Activated CD4-positive, alpha-beta T cell treated with anti-CD3 and anti-CD28 coated beads, Interleukin-2, amount 10 ng/mL, durations not matched to agents 7 days and 5 days (primary cell): ENCODE measurements at places on chromosomes 6 and 20. TPM values are rescaled to one million over a fixed set of nuclear protein-coding genes. Genes with fewer than 3 reads are reported as not detected.

GRCh38 chr6:125577124-125577662, 172.2 kb upstream of the HEY2 start:
- no peaks in the 10 kb centered on the region for H3K4me1 ChIP-seq
- H3K4me3 ChIP-seq, result no peak overlapping the region
- H3K27ac ChIP-seq, result no peak overlapping the region
- no peak for DNase-seq
- peaks cover 9% of the 10 kb centered on the region for H3K27me3 ChIP-seq
- no peaks in the 10 kb centered on the region for H3K36me3 ChIP-seq

- no peak overlapping the region for H3K4me3 ChIP-seq
- DNase-seq, result no peak
- H3K4me1 ChIP-seq, result no peaks in the 10 kb centered on the region
- no peaks in the 10 kb centered on the region for H3K27me3 ChIP-seq
- no peak overlapping the region for H3K27ac ChIP-seq
- H3K36me3 ChIP-seq, result peaks cover 52% of the 10 kb centered on the region
Observed at GRCh38 chr6:144534180-144534579, 249.0 kb downstream of the UTRN start.

The SALL4 gene
- not detected for total RNA-seq

GRCh38 chr20:32482442-32483261, 102.5 kb downstream of the NOL4L start:
- no peaks in the 10 kb centered on the region for H3K27me3 ChIP-seq
- peaks cover 22% of the 10 kb centered on the region for H3K4me1 ChIP-seq
- H3K27ac ChIP-seq, result no peak overlapping the region
- peak overlapping the region; percentile 68 for H3K4me3 ChIP-seq

DNA sequence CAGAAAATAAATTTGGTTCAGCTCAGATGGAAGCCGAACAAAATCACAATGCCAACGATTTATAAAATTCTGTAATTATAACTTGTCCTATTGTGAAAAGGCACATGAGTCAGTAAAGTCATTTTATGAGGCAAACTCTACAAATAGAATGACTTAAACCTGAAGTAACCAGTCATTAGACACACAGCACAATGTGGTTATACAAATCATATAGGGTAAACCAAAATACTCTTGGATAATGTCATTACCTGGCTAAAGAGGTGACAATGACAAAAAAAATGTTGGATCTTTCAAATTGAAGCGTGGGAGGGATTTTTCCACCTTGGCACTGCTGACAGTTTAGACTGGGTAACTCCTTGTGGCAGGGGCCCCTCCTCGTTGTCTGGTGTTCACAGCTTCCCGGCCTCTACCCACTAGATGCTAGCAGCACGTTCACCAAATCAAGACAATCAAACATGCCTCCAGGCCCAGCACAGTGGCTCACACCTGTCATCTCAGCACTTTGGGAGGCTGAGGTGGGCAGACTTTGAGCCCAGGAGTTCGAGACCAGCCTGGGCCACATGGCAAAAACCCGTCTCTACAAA, 5.0 kb downstream of the ANKRD60 start:
- no peak for DNase-seq
- H3K4me3 ChIP-seq, result no peak overlapping the region
- peaks cover 6% of the 10 kb centered on the region for H3K36me3 ChIP-seq
- H3K27me3 ChIP-seq, result peaks cover 46% of the 10 kb centered on the region
- no peak overlapping the region for H3K27ac ChIP-seq

DNA sequence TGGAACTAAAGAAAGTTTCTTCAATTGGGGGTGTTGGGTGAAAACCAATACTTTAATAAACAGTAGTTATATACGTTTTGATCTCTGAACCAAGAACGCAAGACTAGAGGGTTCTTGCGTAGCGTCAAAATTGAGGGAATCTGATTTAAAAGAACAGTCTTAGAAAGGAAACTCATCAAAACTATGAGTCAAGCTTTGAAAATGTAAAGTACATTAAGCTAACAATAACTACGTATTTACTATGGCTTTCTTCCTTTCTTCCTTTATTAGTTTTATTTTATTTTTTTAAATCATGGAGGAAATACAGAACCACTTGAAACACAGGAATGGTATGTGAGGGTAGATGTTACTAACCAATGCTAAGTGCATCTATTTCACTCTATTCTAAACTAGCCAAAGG, 287.0 kb upstream of the RSPO3 start:
- DNase-seq, result no peak
- H3K4me1 ChIP-seq, result no peaks in the 10 kb centered on the region
- no peak overlapping the region for H3K27ac ChIP-seq
- H3K36me3 ChIP-seq, result no peaks in the 10 kb centered on the region

The NRSN2 gene
- total RNA-seq, result 0.87 TPM
